ENCODE measurements at places on chromosomes 12 and 14.

DNA sequence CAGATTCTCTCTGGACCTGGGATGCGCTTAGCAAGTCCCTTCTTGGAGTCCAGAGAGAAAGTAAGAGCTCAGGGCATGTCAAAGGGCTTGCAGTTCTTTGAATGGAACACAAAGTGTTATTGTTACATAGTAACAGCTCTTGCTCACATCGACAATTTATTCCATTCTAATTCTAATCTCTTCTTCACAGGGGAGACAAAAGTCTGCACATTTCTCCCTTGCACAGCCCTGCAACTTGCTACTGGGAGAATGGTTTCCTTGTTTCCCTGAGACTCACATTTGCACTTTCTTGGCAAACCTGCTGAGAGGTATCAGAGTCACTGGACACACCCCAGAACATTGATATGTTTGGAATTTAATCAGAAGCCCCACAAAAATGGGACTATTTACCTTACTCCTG, 209.9 kb upstream of the IGF1 start:
- no peak for DNase-seq

DNA sequence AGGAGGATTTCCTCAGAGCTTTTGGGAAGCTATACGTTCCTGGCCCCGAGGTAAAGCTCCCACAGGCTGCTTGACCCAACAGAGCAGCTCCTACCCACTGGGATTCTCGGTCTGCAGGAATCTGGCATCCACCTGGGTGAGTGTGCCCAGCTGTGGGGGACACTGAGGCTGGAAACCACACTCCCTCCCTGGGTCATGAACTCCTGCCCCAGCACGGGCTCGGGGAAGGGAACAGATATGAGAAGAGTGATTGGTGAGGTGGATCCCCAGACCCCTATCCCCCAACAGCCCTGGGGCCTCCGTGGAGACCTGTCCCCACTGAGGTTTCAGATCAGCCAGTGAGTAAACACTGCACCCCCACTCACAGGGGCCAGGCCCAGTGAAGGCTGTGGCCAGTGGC, 3.3 kb downstream of the FAIM2 start:
- DNase-seq, result no peak

DNA sequence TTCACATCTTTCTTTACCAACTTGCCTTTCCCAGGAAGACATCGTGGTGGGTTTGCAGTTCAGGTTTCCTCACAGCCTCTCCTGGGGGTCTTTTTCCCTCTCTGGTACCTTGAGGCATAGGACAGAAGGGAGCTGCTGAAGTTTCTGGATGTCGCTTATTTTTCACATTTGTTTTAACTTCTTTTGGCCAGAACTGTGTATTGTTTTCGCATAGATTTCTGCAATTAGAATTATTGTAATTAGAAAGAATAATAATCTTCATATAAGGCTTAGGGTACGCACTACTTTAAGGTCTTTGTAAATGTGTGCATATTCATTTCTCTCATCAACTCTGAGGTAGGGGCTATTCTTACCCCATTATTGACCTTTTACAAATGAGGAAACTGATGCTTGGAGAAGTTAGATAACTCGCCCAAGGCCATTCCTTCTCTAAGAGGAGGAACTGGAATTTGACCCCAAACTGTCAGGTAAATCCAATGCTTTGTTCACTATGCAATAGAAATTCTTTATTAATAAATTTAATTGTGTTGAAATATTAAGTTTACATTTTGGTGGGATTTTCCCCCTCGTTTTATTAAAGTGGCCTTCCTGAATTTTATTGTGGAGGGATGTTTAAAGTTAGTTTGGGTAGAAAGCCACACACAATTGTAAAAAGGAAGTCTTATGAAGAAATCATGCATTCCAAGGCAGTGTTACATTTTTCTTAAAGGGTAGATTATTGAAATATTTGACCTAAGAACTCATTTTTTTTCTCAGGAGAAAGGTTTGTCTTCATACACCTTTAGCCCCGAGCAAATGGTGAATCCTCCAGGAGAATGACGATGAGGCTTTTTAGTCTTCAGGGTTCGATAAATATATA, 12.1 kb upstream of the SLC38A2 start:
- no peak for DNase-seq

- no peak for DNase-seq
Observed at GRCh38 chr12:473198-473597, 13.5 kb downstream of the B4GALNT3 start.

DNA sequence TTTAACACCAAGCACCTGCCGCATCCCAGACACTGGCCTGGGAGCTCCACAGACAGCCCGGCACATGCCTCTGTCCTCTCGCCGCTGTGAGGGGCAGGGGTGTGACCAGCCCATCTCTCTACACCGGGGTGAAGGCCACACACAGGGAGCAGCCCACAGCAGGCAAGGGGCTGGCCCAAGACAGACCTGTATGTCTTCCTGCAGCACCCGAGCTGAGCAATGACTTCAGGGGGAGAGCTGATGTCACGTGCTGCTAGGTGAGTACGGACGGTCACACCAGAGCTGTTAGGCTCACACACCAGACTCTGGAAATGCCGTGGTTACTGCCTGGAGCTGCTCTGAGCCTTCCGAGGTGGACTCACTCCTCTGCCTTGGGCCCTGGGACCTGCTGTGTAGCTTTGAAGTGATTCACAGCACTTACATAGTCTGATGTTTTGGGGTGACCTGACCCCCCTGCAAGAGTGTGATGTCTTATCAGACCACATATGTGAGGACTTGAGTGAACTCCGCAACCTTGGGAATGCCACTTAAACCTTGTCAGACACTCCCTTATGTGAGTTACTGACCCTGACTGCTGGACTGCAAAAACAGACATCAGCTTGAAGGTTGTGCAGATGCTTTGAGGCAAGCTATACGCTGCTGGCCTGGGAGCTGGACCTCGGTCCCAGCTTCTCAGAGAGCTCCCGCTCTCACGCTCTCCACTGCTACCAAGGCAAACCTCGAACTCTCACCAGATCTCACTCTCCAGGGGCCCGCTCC, 1.8 kb downstream of the XRCC3 start:
- DNase-seq, result no peak

DNA sequence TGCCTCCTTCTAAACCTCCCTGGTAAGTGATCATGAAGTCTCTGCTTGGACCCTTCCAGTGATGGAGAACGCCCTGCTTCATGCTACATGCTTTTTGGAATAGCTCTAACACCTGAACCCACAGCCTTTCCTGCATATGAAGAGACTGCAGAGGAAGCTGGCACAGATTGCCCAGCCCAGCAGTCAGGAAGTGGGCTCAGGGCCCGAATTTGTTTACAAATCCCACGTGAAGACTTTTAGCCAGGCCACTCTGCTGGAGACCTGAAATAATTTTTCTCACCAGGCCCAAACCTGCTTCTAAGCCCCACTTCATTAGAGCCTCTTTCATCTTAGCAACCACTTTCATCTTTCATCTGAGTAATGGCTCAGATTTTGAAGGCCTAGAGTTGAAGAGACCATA, 22.9 kb downstream of the RTN1 start:
- no peak for DNase-seq

GRCh38 chr12:106564678-106565329, 18.0 kb upstream of the RFX4 start:
- DNase-seq, result no peak

DNA sequence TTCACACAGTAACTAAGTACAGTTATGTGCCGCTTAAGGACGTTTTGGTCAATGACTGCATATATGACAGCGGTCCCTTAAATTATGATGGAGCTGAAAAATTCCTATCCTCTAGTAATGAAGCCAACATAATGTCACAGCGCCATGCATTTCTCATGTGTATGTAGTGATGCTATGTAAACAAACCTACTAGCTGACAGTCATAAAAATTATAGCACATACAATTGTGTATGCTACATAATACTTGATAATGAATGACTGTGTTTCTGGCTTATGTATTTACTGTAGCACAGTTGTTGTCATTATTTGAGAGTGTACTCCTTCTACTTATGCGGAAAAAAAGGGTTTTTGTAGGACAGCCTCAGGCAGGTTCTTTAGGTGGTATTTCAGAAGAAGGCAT, 99.7 kb downstream of the DACT1 start:
- no peak for DNase-seq

GRCh38 chr12:94208622-94208966, 60.2 kb downstream of the PLXNC1 start:
- peak; percentile 24 for DNase-seq

GRCh38 chr14:80212023-80212397, 706 bp upstream of the DIO2 start:
- DNase-seq, result no peak
